Stimulated activated CD4-positive, alpha-beta T cell treated with anti-CD3 and anti-CD28 coated beads, Interleukin-1b, Interleukin-23, amount 100 ng/mL, for 4 hours (primary cell): ENCODE measurements at places on chromosomes 6 and 20.

GRCh38 chr6:43376551-43376981 lies 7.1 kb upstream of the ZNF318 start:
- no peak for DNase-seq

GRCh38 chr20:60117065-60117464 lies 158.8 kb downstream of the CDH26 start:
- no peak for DNase-seq

GRCh38 chr20:49409302-49409974 lies 73.0 kb downstream of the KCNB1 start:
- no peak for DNase-seq

DNA sequence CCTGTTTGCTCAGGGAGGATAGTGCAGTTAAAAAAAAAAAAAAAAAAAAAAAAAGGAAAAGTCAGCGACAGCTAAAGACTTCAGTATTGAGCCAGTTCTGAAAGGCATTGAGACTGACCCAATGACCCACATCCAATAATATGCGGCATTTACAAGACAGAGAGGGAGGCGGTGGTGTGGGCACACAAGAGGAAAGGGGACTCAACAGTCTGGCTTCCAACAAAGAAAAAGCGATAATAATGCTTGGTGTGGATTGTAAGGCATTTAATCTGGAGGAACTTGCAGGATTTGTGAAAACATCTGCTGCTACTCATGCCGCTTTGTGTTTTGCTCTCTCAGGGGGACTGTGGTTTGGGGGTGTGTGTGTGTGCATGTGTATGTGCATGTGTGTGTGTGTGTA lies 784.3 kb upstream of the CHD6 start:
- no peak for DNase-seq

- no peak for DNase-seq
Measured at GRCh38 chr6:142820338-142821051, 124.5 kb downstream of the HIVEP2 start.

DNA sequence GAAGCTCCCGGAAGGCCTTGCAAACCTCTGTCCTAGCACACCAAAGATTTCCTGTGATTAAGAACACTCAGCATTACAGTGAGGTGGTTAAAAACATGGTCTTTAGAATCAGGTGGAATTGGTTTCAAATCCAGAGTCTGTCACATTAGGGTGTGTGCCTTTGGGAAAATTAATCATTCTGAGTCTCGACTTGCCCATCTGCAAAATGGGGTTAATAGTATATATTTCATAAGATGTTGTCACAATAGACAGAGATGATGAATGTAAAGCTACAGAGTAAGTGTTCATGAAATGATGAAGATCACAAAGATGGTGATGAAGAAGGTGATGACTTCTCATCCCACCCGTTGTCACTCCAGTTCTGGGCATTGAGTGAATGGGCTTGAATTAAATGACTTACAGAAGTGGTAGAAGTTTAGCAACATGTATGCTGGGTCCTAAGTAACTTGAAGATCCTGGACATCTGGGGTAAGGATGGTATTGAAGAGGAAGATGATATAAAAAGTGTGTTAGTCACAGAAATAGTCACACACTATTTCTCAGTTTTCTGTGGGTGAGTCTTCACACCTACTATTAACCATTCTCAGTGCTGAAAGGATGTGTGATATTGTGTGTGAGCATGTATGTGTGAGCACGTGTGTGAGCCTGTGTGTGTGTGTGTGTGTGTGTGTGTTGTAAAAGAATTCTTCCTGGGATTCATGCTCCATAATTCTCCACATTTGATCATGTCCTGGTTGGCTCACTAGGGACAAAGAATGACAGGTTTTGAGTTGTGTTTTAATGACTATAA lies 28.0 kb upstream of the NEDD9 start:
- no peak for DNase-seq

- no peak for DNase-seq
Measured at GRCh38 chr6:30007132-30007764, 53.8 kb upstream of the POLR1H start.

- no peak for DNase-seq
Measured at GRCh38 chr6:42441697-42442081, 10.0 kb downstream of the TRERF1 start.

DNA sequence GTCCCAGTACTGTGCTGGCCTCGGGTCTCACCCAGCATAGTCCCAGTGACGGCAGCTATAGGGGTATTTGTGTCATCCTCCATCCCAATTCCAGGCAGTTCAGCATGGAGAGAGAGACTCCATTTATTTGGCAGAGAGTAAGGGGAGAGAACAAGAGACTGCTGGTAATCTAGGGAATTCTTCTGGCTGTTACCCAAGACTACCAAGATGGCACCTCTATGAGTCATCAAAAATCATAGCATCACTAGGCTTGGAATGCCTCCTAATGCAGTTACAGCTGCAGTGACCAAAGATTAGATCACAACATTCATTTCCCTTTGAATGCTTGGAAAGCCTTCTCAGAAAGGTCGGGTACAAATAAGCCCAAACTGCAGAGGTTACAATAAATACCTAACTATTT lies 660.4 kb upstream of the FLRT3 start:
- no peak for DNase-seq

GRCh38 chr6:169847141-169847674 lies 95.8 kb downstream of the ERMARD start:
- no peak for DNase-seq

GRCh38 chr20:17171746-17172280 lies 55.0 kb upstream of the PCSK2 start:
- no peak for DNase-seq

DNA sequence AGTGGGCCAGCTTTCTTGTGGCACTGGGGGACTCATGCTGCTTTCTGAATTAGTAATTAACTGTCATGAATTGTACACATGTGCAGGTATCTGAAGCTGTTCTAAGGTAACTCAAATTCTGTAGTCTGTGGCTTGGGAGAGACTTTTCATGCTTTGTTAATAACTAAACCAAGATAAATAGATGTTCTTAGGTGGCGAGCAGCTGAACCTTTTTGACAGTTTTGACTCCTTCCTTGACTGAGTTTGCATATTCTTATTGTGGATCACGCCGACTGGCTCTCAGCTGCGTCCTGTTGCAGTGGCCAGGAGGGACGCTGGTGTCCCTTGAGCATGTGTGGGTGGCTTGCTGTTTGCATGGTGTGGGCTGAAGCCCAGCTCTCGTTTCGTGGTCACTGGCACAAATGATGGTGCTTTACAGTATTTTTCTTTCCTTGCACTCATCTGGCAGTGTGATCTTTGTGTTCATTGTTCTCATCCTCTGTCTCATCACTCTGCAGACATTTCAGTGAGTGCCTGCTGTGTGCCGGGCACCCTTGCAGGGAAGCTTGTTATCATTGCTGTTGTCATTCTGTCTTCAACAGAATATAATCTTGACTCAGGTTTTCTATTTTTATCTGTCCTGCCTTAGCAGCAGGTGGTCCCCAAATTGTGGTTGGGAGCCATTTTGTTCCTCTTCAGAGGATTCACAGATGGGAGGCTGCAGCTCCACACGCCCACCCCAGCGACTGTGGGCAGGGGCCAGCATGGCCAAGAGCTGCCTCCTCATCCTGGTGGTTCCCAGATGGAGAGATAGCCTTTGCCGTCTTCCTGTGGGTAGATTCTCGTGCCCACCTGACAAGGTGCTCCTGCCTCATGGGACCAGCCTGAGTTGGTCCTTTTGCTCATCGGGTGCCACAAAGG lies 39.6 kb downstream of the DUSP22 start:
- DNase-seq = no peak

DNA sequence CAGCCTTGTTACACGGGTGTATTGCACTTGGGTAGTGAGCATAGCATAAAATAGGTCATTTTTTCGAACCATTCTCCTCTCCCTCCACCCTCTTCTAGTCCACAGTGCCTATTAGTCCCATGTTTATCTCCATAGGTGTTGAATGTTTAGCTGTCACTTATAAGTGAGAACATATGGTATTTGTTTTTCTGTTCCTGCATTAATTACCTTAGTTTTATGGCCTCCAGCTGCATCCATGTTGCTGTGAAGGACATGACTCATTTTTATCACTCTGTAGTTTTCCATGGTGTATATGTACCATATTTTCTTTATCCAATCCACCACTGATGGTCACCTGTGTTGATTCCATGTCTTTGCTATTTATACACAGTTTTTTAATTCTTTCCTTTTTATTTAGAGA lies 889.5 kb downstream of the EYS start:
- DNase-seq = no peak
